ENCODE measurements at places on chromosomes 16 and 17.

DNA sequence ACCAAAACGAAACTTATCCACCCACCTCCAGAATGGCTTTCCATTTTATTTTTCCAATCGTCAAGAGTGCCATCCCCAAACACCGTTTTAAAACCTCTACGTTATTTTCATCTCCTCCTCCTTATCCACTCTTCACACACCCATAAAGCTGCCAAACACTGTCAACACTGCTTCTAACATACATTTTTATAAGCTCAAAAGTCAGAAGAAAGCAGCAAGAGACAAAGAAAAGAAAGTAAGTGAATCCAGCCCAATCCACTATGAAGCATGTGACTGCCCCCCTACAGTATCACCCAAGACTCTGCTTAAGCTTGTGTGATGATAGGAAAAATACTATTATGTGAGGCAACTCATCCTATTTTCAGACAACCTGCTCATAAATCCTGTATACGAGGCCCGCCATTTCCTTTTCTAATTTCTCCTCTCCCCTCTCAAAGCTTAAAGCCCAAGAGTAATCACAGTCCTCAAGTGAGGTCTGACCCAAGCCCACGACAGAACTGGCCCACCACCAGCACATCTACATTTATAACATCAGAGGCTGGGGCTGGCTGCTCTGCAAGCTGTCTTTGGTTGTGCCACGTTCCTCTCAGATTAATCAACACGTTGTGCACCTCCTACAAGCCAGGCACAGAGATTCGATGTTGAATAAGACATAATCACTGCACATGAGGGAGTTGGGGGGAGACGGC lies 16.3 kb downstream of the USP31 start:
- no peaks in the 10 kb centered on the region for H3K36me3 ChIP-seq
- H3K4me3 ChIP-seq: no peak overlapping the region
- peaks cover 11% of the 10 kb centered on the region for H3K4me1 ChIP-seq

- no peak for DNase-seq
- H3K4me1 ChIP-seq: peaks cover 8% of the 10 kb centered on the region
- H3K4me3 ChIP-seq: no peak overlapping the region
Measured at GRCh38 chr17:66583112-66583748, 251.7 kb upstream of the CACNG5 start.

- DNase-seq: no peak
- H3K4me3 ChIP-seq: no peak overlapping the region
- peaks cover 14% of the 10 kb centered on the region for H3K4me1 ChIP-seq
- H3K27ac ChIP-seq: no peak overlapping the region
- no peaks in the 10 kb centered on the region for H3K27me3 ChIP-seq
Measured at GRCh38 chr16:88355389-88356123, 27.2 kb upstream of the ZNF469 start.

GRCh38 chr17:36600465-36600864 lies 918 bp upstream of the MRM1 start:
- DNase-seq: no peak
- peak overlapping the region; percentile 84 for H3K4me3 ChIP-seq
- peaks cover 8% of the 10 kb centered on the region for H3K4me1 ChIP-seq
- no peaks in the 10 kb centered on the region for H3K27me3 ChIP-seq

DNA sequence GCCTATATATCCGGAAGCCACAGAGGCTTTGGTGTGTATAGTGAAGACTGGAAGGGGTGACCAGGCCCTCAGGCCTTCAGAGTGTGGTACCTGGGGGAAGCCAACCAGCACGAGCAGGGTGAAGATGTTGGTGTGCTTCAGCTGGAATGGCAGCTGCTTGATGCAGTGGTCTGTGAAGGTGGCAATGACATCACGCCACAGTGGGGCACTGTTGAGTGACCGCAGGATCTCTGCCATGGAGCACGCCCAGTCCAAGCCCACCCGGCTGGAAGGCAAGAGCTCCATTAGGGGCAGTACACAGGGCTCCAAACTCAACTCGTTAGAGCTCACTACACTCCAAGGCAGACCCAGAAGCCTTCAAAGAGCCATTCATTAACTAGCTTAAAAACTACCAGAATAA lies 68.5 kb upstream of the ATP2A3 start:
- H3K36me3 ChIP-seq: peaks cover 2% of the 10 kb centered on the region
- no peaks in the 10 kb centered on the region for H3K4me1 ChIP-seq
- H3K4me3 ChIP-seq: no peak overlapping the region
- no peaks in the 10 kb centered on the region for H3K27me3 ChIP-seq
- DNase-seq: no peak

DNA sequence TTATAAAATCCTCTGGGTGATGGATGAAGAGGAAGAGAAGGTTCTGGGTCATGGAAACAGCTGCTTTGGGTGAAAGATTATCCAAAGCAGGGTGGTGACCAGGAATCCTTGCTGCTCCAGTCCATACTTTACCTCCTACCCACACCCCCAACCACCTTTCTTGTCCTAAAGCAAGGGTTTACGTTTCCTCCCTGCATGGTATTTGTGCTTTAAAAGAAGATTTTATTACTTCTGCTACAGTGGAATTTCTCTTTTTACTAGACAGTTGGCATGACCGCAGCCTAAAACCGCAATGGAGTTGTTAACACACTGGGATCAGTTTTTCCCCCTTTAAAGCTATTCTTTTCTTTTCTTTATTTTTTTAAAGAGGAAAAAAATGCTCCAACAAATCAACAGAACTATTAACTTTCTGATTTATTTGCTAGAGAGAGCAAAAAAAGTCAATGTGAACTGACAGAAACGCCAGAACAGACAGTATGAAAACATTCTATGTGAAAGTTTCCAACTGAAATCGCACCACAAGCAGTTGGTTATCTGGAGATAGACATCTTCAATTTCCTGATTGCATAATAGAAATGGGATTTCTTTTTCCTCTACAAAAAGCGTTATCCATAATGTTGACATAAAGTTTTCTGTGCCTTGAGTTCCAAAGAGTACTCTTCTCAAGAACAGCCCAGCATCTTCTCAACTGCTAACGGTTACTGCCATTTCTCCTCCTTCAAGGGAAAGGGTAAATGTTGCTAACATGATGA lies 236.0 kb downstream of the IRX3 start:
- H3K27me3 ChIP-seq: no peaks in the 10 kb centered on the region
- no peak overlapping the region for H3K4me3 ChIP-seq
- H3K4me1 ChIP-seq: peaks cover 28% of the 10 kb centered on the region
- H3K27ac ChIP-seq: no peak overlapping the region
- no peaks in the 10 kb centered on the region for H3K36me3 ChIP-seq

DNA sequence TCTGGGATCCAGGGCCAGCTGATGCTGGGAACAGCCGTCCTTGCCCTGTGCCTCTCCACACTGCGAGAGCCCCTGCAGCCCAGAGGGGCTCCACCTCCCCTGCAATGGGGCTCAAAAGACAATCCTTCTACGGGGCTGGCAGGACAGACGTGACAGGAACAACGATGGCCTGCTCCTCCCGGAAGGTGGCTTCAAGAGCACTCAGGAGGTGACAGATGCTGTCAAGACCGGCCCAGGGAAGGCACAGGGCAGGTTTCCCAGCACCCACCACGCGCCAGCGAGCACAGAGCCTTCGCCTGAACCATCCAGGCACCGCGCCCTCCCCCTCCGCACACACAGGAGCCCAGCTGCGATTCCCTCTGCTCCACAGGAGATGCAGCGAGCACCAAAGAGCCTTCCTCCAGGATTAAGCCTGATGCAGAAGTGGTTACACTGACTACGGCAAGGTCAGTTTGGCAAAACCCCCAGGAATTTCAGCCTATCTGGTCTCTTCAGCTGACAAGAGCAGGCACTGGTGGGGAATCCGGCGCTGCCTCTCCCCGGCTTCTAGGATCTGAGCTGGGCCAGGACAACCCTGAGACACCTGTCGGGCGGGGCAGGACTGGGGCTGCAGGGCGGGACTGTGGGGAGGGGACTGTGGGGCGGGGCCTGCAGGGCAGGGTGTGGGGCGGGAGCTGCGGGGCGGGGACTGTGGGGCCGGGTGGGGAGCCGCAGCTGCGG lies 103.4 kb downstream of the ZNF778 start:
- no peak overlapping the region for H3K4me3 ChIP-seq
- peaks cover 61% of the 10 kb centered on the region for H3K4me1 ChIP-seq
- no peaks in the 10 kb centered on the region for H3K36me3 ChIP-seq
- H3K27me3 ChIP-seq: no peaks in the 10 kb centered on the region
- H3K27ac ChIP-seq: 0 out of 2 replicates have a peak overlapping the region, but pooled peaks have one; percentile 4

- no peak overlapping the region for H3K4me3 ChIP-seq
- no peaks in the 10 kb centered on the region for H3K36me3 ChIP-seq
- no peak overlapping the region for H3K27ac ChIP-seq
- peaks cover 2% of the 10 kb centered on the region for H3K4me1 ChIP-seq
- no peak for DNase-seq
Measured at GRCh38 chr16:72793017-72793416, 254.9 kb downstream of the ZFHX3 start.

DNA sequence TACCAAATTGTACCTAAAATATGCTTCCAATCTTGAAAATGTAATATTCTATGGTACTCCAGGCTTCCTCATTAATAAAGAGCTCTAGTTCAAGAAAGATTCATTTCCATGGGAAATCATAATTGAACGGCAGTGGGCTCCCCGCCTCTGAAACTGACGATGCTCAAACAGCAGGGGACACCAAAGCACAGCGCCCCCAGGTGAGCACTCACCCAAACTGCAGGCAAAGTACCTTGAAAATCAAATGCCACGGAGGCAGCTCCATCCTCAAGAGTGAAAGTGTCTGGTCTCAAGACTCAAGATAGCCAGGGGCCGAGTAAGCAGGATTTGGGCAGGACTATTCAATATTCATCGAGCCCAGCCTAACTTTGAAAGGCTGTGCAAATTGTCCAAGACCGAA lies 217.4 kb upstream of the TNRC6C start:
- H3K36me3 ChIP-seq: no peaks in the 10 kb centered on the region
- DNase-seq: peak; percentile 87
- H3K4me1 ChIP-seq: no peaks in the 10 kb centered on the region
- peaks cover 8% of the 10 kb centered on the region for H3K27me3 ChIP-seq

- H3K4me1 ChIP-seq: no peaks in the 10 kb centered on the region
- H3K4me3 ChIP-seq: no peak overlapping the region
- no peaks in the 10 kb centered on the region for H3K36me3 ChIP-seq
- no peak overlapping the region for H3K27ac ChIP-seq
- no peak for DNase-seq
Measured at GRCh38 chr16:66846831-66847230, 2.6 kb downstream of the CA7 start.
